ENCODE measurements at places on chromosomes 4 and X. TPM values are rescaled to one million over a fixed set of nuclear protein-coding genes. Genes with fewer than 3 reads are reported as not detected.

DNA sequence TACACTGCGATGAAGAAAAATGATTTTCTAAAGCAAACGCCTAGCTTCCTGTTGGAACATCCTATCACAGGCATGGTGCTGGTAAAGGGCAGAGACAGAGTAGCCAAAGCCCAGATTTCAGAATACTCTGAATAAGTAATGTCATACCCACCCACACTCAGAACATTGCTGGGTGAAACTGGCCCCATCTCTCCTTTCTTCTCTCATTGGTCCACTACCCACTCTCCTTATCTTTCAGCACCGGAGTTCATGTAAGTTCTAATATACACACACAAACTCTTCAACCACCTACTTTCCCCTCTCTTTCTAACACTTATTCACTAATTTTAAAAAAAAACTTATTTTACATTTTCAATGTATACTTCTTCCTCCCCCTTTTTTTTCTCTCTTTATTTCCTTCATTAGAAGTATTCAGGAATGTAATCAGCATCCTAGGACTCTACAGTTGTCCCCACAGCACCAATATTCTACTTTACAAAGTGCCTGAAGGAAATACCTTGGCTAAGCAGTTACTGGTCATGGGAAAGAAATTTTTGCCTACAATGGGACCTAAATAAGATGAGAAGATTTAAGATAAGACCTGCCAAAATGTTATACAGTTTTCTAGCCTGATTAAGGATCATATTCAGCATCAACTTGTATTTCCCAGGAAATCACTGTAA is 63.0 kb downstream of the SEC24D start:
- no peak for DNase-seq

GRCh38 chr4:62196338-62196737 is 996.2 kb downstream of the ADGRL3 start:
- no peak for DNase-seq

- DNase-seq: peak; percentile 56
Observed at GRCh38 chr4:42655921-42656678, 805 bp downstream of the ATP8A1 start.

DNA sequence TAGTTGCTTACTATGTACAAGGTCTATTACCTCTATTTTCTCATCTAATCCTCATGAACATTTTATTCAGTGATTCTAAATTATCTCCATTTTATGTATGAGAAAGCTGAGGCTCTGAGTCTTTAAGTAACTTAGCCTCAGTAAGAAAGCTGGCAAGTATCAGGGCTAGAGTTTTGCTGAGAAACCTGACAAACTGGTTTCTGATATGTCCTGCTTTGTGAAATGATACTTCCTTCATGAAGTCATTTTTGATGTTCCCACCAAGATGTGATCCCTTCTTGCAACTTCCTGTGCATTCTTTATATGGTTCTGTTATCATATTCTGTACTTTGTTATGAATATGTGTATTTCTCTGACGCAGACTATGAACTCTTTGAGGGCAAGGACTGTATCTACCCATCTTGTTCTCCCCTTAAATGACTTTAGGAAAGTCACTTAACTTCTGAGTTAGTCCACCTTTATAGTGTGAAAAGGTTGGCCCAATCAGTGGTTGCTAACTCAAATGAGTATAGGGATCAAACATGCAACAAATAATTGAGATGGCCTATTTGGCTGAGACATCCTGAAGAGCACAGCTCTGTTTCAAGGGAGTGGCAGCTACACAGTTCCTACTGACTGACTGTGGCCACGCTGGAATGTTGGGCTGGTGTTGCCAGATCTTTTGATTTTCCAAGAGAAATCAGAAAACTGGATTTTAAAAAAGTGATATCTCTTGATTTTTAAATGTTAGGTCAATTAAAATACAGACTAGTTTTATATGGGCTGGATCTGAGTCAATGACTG is 127.9 kb upstream of the AMOT start:
- DNase-seq: peak; percentile 10

DNA sequence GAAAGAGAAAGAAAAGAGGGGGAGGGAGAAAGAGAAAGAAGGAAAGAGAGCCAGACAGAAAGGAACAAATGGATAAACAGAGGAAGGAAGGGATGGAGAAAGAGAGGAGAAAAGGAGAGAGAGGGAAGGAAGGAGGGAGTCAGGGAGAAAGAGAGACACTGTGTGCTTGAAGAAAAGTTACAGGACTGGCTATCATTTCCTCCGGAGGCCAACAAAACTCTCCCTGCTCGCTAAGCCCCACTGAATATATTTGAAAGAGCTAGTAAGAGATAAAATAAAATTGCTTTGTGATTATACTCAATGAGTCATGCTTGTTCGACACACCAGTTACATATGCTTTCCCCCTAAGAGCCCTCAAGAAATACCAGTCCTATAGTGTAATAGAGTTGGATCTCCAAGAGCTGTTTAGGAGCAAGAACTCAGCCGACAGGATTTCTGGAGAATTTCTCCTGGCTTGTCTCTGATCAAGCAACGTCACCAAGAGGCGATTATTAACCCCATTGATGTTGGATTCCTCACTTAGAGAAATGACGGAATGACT is 102.2 kb downstream of the MXRA5 start:
- DNase-seq: peak; percentile 50

GRCh38 chr4:180664766-180665368 is 1578.3 kb upstream of the TENM3 start:
- peak; percentile 66 for DNase-seq

DNA sequence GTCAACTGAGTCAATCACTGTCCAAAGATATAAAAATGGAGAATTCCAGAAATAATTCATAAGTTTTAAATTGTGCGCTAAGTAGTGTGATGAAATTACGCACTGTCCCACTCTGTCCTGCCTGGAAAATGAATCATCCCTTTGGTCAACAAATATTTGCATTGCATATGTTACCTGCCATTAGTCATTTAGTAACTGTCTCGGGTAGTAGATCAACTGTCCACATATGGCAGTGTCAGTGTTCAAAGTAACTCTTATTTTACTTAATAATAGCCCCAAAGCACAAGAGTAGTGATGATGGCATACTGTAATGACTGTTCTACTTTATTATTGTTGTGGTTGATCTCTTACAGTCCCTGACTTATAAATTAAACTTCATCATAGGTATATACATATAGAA is 3.4 kb downstream of the YTHDC1 start:
- DNase-seq: no peak

Gene MAGEA2B
- not detected for total RNA-seq

Gene HAND2
- total RNA-seq: 40.8 TPM

Gene GABRG1
- not detected for total RNA-seq

Gene DCLK2
- 3.6 TPM for total RNA-seq
